ENCODE measurements at places on chromosomes 7 and 10.

GRCh38 chr7:39271402-39271801 is 293.7 kb downstream of the POU6F2 start:
- DNase-seq = no peak

- no peak for DNase-seq
Observed at GRCh38 chr10:1214071-1214675, 158.0 kb downstream of the WDR37 start.

GRCh38 chr7:50962962-50963374 is 180.3 kb upstream of the GRB10 start:
- DNase-seq = no peak

- no peak for DNase-seq
Observed at GRCh38 chr10:63415640-63416244, 50.0 kb downstream of the JMJD1C start.

DNA sequence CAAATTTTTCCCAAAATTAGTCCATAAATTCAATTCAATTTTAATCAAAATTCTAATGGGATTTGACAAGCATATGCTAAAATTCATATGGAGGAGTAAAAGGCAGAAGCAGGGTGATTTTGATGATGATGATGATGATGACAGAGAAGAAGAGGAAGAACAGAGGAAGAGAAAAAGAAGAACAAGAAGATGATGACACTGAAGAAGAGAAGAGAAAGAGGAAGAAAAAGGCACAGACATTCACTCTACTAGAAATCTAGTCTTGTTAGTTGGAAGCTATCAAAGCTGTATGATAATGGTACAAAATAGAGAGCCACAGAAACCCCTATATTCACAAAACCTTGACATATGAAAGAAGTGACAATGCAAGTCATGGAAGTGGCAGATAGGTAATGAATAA is 157.9 kb downstream of the ELMO1 start:
- DNase-seq = no peak

DNA sequence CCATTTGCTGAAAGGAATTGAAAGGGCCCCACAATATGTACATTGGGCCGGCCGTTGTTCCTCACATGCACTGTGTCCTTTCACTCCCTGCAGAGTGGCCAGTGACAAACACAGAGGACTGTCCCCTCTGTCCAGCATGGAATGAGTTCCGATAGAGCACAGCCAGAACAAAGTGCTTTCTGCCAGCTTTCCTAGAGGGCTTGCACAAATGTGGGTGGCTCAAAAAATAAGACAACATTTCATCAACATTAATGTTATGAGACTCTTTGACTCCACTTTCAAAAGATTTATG is 2.4 kb downstream of the PKD2L1 start:
- no peak for DNase-seq

- no peak for DNase-seq
Observed at GRCh38 chr7:45972629-45973312, 51.7 kb upstream of the IGFBP3 start.

- DNase-seq = no peak
Observed at GRCh38 chr10:97887399-97887798, 37.8 kb downstream of the GOLGA7B start.

- no peak for DNase-seq
Observed at GRCh38 chr10:79239924-79240581, 107.2 kb upstream of the PPIF start.

DNA sequence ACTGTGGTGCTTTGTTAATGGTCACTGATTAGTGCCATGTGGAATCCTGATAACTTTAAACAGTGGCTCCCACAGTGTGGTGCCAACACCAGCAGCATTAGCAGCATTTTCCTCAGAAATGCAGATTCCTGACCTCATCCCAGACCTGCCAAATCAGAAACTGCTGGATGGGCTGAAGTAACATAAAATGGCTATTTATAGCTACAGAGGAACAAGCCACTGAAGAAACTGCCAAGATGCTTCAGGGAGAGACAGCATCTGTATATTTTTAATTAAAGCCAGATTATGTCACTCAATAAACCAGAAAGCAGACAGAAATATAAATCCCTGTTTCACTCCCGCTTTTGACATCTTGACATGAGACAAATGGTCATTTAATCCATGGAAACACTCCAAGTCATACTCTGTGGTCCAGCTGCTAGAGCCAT is 178.5 kb downstream of the AMPH start:
- no peak for DNase-seq

DNA sequence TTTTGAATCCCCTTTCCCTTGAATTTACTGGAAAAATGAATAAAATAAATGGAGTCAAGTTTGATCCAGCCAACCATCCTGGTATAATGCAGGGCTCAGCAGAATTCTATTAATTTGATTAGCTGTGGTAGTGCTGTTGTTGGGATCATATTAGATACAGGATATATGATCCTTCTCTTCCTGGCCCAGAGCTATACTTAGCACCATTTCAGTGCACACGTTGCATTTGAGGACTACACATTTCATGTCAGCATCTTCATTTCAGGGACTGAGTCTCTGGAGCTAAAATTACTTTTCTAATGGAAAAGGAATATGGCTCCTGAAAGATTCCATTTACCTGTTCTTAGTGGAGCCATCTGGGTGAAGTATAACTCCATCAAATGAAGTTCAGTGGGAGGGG is 240.3 kb downstream of the BMPER start:
- no peak for DNase-seq

GRCh38 chr7:21345361-21345760 is 82.5 kb upstream of the SP4 start:
- no peak for DNase-seq

- peak; percentile 63 for DNase-seq
Observed at GRCh38 chr7:150974468-150975391, 3.4 kb downstream of the KCNH2 start.

- no peak for DNase-seq
Observed at GRCh38 chr7:36509962-36510361, 120.3 kb downstream of the ANLN start.

DNA sequence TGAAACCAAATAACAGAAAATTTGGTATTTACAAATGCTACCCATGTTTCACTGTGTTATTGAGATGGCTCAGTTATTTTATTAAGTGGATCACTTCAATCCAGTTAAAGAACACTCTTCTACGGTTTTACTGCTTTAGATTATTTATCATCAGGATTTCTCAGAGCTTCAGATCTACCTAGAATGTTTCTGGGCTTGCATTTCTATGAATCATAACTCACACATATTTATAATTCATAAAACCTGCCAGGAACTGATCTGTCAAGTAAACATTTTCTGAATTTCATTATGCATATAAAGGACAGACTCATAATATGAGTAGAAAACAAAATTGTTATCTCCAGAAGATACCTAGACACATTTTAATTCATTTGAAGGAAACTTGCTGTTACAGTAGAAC is 1172.3 kb upstream of the LRRTM3 start:
- no peak for DNase-seq

DNA sequence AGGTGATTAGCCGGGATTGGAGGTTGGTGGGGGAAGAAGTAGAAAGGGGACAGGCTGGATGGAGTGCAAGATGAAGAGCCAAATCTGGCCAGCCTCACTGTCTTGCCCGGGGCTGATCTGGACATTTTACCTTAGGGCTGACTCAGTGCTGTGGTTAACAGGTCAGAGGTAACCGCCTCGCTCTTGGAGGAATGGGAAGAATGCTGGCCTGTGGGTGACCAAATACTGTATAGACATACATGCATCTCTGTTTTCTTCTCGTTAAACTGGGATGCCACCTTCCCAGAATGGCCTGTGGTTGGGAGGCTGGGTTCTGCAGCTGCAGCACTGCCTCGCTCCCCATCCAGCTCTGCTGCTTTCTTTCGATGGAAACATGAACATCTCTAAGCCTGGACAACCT is 120.0 kb downstream of the SEC23IP start:
- no peak for DNase-seq

GRCh38 chr10:126203746-126204145 is 184.5 kb downstream of the ADAM12 start:
- no peak for DNase-seq

DNA sequence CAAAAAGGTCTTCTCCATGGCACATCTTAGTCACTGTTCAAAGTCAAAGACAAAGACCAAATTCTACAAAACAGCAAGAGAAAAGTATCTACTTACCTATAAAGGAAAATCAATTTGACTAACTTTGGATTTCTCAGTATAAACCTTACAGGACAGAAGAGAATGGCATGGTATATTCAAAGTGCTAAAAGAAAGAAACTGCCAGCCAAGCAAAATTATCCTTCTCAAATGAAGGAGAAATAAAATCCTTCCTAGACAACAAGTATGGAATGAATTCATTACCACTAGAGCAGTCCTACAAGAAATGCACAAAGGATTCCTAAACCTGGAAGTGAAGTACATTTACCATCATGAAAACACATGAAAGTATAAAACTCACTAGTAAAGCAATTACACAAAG is 235.5 kb downstream of the STK31 start:
- no peak for DNase-seq
